Epithelial cell of proximal tubule (primary cell): ENCODE measurements at places on chromosomes 7 and 10.

DNA sequence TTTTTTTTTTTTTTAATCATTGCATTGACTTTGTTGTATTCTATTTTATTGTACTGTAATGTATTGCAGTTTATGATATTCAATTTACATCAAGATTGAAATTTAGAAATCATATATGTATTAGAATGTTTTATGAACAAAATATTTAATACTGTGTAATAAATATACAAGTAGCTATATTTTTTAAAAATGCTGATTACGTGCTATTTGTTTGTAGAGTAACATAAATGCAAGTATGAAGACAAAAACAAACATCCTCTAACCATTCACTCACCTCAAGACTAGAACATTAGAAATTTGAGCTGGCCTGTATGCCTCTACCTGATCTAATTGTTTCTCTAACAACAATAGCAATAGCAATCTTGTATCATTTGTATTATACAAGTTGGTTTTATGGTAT lies 290.3 kb downstream of the GATA3 start:
- DNase-seq: no peak

DNA sequence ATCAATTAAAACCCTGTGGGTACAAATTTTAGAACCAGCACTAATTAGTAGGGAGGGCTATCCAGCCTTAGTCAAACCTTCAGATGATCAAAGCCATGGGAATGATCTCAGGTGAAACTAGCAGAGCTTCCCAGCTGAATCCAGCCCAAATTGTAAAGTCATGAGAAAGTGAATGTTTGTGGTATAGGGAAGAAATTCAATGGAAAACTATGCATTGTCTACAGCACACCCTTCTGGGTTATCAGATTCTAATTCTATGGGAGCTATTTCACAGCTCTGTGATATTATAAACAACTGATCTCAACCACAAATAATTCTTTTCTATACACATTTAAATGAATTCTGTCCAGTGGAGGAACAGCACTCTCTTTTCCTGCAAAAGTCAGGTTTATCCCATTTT lies 24.6 kb upstream of the BMPER start:
- DNase-seq: no peak

DNA sequence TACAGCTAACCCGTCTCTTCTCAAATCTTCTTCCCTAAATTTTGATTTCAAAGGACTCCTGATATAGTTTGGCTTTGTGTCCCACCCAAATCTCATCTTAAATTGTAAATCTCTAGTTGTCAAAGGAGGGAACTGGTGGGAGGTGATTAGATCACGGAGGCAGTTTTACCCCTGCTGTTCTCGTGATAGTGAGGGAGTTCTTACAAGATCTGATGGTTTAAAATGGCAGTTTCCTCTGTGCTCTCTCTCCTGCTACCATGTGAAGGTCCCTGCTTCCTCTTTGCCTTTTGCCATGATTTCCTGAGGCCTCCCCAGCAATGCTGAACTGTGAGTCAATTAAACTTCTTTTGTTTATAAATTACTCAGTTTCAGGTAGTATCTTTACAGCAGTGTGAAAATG lies 269.3 kb downstream of the POLR1F start:
- no peak for DNase-seq

GRCh38 chr10:109871476-109871875 lies 51.8 kb downstream of the XPNPEP1 start:
- DNase-seq: no peak

- DNase-seq: no peak
Observed at GRCh38 chr7:130987092-130987491, 253.1 kb upstream of the KLF14 start.

- DNase-seq: no peak
Observed at GRCh38 chr7:70210200-70210935, 612.1 kb downstream of the AUTS2 start.

- no peak for DNase-seq
Observed at GRCh38 chr10:86900955-86901354, 56.5 kb downstream of the MMRN2 start.

DNA sequence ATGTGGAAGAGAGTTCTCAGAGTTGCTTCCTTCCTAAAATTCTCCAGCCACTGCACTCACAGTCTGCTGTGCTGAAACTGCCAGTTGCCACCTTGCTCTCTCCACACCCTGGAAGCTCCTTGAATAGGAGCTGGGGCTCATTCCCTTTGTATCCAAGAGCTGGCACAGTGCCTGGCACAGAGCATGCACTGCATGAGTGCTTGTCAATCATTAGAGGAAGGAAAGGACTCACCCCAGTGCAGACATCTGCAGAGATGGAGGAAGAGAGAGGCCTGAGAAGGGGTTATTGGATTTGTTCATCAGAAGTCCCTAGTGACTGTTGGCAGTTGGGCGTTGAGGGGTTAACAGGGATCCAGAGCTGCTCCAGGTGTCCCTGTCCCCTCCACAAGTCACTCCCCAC lies 41.7 kb upstream of the DUSP5 start:
- peak; percentile 53 for DNase-seq

GRCh38 chr10:14661818-14662217 lies 112.9 kb downstream of the FAM107B start:
- no peak for DNase-seq

DNA sequence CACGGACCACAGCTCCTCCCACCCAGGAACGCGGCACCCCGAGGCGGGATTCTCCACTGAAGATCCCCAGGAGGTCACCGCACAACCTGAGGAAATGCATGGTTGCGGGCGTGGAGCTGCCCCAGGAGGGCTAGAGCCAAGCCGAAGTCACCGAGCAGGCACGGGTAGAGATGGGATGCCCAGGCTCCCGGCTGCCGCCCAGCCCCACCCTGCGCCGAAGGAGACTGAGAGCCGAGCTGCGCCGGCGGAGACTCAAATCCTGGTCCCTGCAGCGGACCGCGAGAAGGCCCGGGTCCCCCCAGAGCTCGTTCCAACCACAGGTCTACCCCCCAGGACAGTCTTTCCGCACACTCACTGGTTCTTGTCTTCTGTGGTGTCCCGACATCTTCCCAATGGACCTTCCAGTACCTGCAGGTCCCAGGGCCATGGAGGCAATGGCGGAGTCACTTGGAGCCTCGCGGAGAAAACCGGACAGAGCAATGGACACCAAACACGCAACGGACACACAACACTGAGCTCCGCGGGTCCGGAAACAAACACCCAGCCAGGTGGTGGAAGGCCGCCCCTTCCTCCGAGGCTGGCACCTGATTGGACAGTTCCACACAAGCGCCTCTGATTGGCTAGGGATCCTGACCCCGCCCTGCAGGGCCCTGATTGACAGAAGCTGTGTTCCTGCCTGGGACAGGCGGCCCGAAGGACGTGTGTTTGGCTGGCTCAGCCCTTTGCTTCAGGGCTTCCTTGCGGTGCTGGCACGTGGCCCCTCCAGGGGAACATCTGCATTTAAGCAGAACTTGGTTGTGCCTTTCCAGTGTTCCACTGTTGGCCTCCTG lies 331.9 kb upstream of the NUPR2 start:
- no peak for DNase-seq
